Ureter (tissue), 1 donor: ENCODE measurements at places on chromosomes 16 and 17. TPM values are rescaled to one million over a fixed set of nuclear protein-coding genes. Genes with fewer than 3 reads are reported as not detected.

GRCh38 chr17:22373911-22374310 is 681.6 kb downstream of the KCNJ18 start:
- DNase-seq = no peak

- DNase-seq = no peak
Observed at GRCh38 chr16:4401510-4401909, 14.9 kb downstream of the CORO7 start.

DNA sequence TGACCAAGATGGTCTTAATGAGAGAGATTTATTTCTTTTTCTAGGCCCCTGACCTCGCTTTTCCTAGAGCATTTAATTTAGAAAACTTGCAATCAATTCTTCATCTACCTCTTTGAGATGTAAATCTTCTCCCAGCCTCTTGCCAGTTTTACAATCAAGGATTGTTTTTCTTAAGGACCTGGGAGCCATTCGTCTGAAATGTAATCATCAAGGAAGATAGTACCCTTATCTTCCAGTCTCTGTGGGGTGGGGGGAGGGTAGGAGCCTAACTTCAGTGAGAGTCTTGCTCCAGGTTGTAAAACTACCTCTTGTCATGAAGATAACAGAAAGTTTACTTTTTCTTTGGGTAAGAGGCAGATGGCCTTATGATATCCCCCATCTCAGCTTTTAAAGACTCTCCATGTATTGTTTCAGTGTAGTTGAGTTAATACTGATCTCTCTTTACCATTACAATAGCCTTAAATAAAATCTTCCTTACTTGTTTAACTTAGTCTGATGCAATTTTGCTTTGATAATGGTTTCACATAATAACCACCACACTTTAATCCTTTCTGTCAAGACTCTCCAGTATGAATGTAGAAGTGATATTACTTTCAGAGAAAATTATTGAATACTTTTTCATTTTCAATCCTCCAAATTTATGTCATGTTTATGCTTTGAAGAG is 110.2 kb upstream of the CPHXL start:
- DNase-seq = no peak

DNA sequence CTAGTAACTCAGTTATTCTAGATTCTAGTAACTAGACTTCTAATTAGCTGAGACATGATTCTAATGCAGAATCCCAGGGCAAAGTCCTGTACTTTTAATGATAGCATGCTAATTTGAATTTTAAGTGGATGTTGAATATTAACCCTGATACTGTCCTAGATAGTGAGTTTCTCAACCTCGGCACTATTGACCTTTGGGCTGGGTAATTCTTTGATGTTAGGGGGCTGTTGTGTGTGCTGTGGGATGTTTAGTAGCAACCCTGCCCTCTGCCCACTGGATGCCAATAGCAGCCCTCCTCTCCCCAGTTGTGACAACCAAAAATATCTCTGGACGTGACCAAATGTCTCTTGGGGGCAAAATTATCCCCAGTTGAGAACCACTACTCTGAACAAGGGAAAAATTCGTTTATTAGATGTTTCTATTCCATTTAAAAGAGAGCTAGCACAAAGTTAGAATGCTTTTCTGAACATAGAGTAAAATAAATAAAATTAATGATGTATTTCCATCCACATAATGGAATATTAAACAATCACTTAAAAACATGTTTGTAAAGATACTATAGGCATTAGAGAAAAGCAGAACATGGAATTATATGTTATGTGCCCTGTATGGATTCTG is 30.2 kb downstream of the SALL1 start:
- no peak for DNase-seq

- no peak for DNase-seq
Observed at GRCh38 chr16:57643910-57644309, 15.5 kb downstream of the ADGRG1 start.

- no peak for DNase-seq
Observed at GRCh38 chr17:20983359-20983637, 59.5 kb downstream of the USP22 start.

DNA sequence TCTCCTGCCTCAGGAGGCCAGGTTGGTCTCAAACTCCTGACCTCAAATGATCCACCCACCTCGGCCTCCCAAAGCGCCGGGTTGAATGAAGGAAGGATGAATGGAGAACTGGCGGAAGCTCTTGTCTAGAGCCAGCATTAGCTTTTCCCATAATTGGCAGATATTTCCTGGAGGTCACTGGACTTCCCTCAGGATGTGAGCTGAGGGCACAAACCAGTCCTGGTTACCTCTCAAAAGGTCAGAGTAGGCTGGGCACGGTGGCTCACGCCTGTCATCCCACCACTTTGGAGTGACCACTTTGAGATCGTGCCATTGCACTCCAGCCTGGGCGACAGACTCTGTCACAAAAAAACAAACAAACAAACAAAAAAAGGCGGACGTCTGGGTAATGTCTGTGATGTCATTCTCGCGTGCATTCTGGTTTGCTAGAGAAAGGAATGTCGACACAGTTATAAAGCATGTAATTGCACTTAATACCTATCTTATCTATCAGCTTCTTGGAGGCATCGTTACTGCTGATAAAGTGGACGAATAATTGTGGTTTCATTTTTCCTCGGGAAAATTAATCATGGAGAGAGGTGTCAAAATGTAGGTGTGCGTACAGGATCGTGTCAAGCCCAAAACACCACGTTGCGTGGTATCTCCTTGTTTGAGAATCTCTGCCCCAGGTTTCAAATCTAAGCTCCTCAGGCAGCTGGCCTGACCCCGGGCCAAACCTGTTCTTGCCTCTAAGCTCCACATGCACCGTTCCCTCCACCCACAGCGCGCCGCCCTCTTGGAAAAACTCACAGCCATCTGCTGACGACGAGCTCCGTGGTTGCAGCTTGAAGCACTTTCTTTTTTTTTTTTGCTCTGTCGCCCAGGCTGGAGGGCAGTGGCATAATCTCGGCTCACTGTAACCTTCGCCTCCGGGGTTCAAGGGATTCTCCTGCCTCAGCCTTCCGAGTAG is 6.4 kb upstream of the CRK start:
- DNase-seq = no peak

DNA sequence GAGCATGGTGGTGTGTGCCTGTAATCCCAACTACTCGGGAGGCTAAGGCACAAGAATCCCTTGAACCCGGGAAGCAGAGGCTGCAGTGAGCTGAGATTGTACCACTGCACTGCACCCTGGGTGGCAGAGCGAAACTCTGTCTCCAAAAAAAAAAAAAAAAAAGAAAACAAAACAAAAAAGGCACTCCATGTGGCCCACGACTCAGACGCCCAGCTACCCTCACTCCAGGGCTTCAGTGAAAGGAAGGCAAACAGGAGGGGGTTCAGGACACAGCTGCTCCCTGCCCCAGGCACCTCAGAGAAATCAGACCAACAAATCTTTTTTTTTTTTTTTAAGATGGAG is 91.7 kb downstream of the LITAF start:
- DNase-seq = no peak

DNA sequence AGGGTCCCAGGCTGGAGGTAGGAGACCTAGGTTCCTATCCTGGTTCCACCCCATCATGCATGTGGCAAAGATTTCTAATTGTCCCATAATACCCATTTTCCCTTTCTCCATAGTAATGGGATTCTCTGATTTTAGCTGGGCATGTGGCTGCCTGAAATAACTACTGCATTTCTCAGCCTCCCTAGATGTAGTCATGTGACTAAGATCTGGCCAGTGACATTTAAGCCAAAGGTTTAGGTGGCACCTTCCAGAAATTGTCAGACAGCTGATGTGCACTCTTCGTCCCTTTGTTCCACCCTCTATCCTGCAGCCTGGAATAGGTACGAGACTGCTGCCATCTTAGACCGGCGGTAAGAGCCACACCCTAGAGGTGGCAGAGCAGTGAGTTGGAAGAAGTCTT is 8.2 kb downstream of the NXPH3 start:
- DNase-seq = no peak

GRCh38 chr17:65072660-65073071 is 16.1 kb upstream of the GNA13 start:
- no peak for DNase-seq

GRCh38 chr17:80539022-80539641 is 5.5 kb upstream of the RPTOR start:
- DNase-seq = no peak

DNA sequence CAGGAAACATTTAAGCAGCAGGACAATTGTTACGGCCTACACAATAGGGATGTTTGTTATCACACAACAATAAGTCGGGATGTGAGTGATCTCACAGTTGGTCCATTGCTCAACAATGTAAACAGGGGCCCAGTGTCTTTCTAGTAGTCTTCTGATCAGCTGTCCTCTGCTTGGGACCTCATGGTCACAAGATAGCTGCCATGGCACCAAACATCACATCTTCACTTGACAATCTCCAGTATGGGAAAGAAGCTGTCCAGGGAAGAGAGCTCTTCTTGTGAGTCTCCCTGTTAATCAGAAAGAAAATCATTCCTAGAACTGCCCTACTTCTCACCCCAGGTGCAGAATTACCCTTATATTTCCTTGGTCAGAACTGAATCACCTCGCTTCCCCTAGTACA is 6.3 kb upstream of the GPRC5B start:
- no peak for DNase-seq

GRCh38 chr16:68927018-68927417 is 83.7 kb downstream of the TANGO6 start:
- DNase-seq = no peak

DNA sequence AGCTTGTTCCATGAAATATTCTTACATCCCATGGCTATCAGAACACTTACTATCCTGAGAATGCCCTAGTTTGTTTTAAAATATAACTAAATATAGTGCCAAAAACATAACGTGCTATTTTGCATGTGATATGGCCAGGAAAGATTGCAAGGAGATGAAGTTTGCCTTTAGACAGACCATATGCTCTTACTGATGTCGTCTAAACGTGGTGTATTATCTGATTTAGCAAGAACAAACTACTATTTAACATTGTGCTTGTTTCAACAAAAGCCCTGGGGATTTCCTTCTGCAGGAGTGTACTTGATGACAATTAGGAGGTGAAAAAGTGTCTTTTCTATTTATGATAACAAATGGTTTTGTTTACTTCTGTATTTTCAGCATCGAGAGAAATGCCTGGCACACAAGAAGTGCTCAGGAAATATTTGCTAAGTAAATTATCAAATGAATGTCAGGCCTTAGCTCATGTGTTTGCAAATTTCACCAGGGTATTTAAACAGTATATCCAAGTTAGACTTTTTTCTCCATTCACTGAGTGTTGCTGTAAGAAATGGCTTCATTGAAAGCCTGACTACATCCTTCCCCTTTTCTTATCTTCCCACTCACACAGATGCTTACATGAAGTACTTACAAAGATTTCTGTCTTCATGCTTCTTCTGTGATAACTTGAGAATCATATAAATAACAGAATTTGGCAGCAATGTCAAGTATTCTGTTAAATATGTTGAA is 1033.6 kb downstream of the CDH8 start:
- DNase-seq = no peak

- no peak for DNase-seq
Observed at GRCh38 chr17:33297643-33298042, 4.5 kb upstream of the ASIC2 start.

GRCh38 chr17:4540687-4541327 is 14.4 kb downstream of the MYBBP1A start:
- no peak for DNase-seq

- no peak for DNase-seq
Observed at GRCh38 chr17:74677558-74678466, 34.9 kb downstream of the CD300LF start.

GRCh38 chr16:81921085-81921814 is 90.0 kb downstream of the SDR42E1 start:
- DNase-seq = no peak

DNA sequence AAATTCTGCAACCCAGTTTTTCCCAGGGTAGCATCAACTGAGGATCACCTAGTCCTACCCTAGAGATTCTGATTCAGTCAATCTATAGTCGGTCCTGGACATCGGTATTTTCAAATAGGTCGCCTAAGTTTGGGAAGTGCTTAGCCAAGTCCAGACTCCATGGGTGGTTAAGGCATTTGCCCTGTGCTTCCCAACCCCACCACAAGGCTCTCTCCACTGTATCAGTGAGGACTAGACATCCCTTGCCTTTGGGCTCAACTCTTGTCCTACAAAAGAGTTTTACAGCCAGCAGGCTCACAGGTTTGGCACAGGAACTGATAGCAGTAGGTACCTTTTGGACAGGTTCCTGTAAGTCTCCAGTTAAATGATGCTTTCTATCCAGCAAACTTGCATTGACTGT is 13.8 kb downstream of the HYDIN start:
- DNase-seq = no peak

DNA sequence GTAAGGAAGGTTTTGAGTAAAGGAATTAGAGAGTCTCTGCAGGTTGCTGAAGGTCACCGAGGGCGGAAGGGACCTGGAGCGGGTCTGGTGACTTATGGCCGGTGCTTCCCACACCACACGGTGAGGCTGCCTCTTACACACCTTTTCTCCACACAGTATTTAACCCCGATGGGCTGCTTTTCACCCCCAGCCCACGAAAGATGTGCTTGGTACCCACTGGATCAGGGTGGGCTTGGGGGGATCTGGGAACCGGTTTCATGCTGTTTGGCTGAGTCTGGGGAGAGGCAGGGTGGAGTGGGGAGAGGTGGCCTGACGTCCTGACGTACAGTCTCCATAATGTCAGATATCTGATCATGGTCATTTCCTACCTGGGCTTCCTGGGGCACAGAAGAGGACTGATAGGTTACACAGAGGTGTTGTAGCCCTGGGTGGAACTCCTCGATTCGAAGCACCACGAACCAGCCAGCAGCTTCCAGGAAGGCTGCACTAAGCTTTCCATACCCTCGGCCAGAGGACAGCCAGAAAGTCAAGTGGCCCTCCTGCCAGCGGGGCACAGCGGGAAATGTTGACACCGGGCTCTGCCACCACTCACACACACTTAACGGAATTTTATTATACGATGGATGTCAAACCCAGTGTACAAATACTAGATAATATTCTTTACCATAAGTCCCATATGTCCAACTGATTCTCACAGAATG is 34.0 kb downstream of the OR1D5 start:
- peak; percentile 26 for DNase-seq

DNA sequence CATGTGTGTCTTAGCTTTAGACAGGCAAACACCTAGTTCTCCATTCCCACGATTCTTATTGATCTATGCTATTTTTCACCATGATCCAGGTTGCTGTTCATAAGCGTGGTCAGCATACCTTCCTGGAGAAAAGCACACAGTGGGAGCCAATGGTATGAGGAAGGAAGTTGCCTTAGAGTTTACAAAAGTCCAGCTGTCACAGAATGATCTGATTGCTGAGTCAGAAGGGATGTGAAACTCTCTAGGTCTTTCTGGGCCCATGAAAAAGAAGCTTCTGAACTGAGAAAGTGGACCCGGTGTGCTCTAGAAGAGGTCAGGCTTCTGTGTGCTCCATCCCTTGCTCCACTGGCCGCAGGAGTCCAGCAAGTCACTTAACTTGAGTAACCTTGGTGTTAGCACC is 71.0 kb upstream of the CCL1 start:
- DNase-seq = no peak

- DNase-seq = no peak
Observed at GRCh38 chr17:72244494-72244893, 123.7 kb downstream of the SOX9 start.

NPIPB9 gene
- total RNA-seq = 5.8 TPM

NEUROD2 gene
- total RNA-seq = not detected

SOX9 gene
- 21.4 TPM for total RNA-seq
